Activated CD4-positive, CD25-positive, alpha-beta regulatory T cell treated with anti-CD3 and anti-CD28 coated beads, Interleukin-2, amount 50 U/mL, for 16 hours (primary cell): ENCODE measurements at places on chromosomes 6 and 20.

- no peak for DNase-seq
These were observed 144.9 kb upstream of the OLIG3 start for GRCh38 chr6:137638926-137639706.

GRCh38 chr6:6366803-6367202 lies 46.3 kb upstream of the F13A1 start:
- DNase-seq = no peak

DNA sequence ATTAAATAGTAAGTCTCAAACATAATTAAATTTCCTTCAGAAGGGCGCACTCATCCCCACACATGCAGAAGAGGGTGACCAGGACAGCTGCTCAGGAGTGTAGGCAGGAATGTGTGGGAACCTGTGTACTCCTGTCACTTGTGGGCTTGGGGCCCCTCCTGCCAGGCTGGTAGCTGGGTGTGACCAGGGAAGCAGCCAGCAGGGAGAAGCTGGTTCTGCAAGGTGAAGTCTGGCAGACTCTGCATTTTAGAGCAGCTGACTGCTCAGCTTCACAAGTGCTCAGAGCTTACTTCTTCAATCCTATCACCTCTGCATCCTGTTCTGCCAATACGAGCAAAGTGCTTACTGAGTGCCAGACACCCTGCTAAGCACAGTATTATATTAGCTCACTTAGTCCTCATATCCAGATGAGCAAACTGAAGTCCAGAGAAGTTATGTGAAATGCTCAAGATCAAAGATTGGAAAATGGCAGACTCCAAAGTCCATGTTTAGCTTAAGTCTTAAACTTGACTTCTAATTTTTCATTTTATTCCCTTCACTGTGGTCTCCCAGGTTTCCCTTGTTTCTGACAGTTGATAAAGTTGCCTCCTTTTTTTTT lies 27.9 kb downstream of the ELMO2 start:
- no peak for DNase-seq

GRCh38 chr6:56852260-56853010 lies 102.5 kb upstream of the BEND6 start:
- DNase-seq = no peak

- no peak for DNase-seq
These were observed 2.3 kb upstream of the MARCKS start for GRCh38 chr6:113854531-113855499.

DNA sequence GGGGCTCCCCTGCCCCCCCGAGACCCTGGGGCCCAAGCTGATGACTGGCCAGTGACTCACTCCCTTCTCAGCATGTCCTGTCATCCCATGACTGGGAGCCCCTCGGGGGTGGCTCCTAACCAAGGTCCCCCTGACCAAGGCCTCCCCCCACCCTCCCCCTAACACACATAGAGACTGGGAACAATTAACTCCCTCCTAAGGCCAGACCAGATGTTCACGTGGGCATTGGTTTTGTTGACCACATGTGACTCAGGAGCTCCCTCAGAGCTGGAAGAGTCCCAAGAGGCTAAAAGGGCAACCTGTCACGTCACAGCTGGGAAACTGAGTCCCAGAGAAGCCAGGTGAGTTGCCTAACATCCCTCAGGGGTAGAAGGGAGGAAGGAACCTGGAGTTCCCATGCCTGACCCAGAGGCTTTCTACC lies 10.6 kb upstream of the CCN5 start:
- DNase-seq = no peak

GRCh38 chr6:48134246-48134645 lies 23.2 kb upstream of the PTCHD4 start:
- DNase-seq = no peak

- DNase-seq = peak; percentile 60
These were observed 1.5 kb downstream of the RBM38 start for GRCh38 chr20:57392512-57393271.

- DNase-seq = no peak
These were observed 1.2 kb upstream of the WRNIP1 start for GRCh38 chr6:2763876-2764540.
